ENCODE measurements at places on chromosomes 7 and 10.

DNA sequence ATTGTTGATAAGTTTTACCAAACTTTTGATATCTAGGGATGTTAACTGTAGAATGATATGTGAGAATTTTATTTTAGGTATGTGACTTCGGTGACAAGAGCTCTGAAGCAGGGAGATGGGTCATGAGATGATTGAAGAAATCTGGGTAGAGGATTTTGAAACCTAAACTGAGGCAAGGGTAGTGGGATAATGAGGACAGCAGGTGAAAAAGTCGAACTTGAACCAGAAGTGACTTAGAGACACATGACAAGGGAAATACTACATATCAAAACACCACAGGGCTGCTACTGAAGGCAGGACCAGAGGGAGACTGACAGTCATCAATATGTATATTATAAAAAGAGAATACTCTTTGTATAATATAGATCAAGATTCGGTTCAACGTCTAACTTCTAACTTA lies 113.2 kb downstream of the WDFY4 start:
- DNase-seq: no peak

DNA sequence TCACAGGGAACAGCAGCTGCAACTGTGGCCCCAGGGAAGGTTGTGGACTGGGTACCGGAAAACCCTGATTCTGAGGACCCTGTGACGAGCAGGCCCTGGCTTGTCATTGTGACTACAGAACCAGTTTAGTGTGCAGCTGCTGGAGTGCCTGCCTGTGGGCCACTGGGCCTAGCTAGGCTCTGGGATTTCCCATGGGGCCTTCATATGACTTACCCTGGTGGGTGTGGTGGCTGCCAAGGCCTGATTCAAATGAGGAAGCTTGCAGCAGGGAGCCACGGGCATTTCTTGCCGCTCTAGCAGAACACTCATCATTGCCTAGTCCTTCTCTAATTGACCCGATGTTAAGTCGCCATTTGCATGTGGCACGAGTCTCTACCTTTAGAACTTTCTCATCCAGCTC lies 14.7 kb upstream of the CAMK2G start:
- DNase-seq: peak; percentile 68

DNA sequence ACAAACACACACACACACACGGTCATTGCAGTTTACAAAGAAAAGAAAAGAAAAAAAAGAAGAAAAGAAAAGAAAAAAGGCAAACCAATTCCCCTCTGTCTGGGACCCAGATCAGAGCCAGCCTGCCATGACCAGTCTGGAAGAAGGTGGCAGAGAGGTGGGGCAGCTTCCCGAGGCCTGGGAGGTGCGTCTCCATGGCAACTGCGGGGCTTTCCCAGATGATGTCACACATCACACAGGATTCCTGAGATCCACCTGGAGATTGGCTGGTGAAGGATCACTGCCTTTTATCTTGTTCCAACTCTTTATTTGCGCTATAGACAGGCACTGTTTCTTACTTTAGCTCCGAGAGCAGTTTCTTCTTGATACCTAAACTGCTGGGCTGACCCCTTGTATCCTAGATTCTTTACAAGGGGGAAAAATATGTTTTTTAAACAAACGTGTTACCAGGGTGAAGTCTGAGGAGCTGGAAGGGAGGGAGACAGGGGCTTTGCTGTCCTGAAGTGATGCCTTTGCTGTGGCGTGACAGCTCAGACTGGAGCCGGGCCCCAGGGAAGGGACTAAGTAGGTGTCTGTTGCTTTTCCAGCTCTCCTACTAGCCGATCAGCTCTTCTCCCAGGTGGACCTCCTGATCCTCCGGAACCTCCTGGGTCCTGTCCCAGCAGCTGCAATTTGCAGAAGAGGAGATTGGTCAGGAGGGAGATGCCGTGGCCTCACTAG lies 298.5 kb downstream of the KLF6 start:
- DNase-seq: no peak

GRCh38 chr7:131072505-131073091 lies 255.1 kb upstream of the MKLN1 start:
- no peak for DNase-seq

DNA sequence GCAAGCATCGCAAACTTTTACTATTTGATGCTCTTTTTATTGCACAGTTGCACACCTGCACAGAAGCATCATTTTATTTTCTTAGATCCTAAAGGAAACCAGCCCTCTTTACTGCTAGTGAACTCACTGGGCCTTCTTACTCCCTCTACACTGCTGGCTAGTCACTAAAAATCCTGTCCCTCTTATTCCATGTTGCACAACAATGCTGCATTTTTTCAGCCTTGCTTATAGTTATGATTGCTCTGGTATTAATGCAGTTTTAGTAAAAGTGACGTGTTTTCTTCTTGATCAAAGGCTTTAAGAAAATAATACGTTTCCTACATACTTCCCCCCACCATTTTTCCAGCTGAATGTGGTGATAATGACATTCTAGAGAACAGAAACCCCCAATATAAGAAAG lies 132.9 kb upstream of the FAM3C start:
- DNase-seq: no peak

- no peak for DNase-seq
Measured at GRCh38 chr7:68400783-68401182, 1197.5 kb upstream of the AUTS2 start.

GRCh38 chr10:34526186-34526585 lies 288.9 kb downstream of the PARD3 start:
- no peak for DNase-seq

DNA sequence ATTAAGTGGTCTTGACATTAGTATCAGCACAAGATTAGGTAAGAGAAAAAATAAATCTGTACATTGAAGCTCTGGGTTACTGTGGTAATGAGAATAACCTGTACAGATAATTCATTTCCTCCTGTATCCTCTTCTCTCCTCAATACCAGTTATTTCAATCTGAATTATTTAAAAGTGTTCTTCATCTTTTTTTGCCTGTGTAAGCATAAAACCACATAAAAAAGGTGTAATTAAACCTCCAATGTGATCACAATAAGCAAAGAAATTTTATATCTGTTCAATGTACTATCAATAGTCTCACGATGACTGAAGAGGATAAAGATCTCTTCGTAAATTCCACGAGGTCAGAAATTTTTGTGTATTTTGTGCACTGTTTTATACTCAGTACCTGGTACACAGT lies 1.2 kb upstream of the MYPN start:
- DNase-seq: no peak

DNA sequence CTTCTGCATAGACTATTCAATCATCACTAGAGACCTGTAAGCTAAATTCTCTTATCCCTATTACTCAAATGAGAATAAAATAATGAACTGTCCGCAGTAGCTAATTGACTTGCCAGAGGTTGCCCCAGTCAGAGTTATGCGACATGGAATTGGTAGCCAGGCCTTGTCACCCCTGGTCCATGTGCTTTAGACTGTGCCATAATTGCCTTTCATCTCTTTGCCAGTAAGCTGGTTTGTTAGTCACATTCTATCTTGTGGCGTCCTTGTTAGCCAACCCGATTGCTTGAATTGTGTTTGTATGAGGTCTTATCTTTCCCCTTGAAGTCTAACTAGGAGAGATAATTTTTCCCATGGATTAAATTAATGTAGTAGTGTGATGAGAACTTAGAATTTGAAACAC lies 262.6 kb downstream of the CSTF2T start:
- no peak for DNase-seq

DNA sequence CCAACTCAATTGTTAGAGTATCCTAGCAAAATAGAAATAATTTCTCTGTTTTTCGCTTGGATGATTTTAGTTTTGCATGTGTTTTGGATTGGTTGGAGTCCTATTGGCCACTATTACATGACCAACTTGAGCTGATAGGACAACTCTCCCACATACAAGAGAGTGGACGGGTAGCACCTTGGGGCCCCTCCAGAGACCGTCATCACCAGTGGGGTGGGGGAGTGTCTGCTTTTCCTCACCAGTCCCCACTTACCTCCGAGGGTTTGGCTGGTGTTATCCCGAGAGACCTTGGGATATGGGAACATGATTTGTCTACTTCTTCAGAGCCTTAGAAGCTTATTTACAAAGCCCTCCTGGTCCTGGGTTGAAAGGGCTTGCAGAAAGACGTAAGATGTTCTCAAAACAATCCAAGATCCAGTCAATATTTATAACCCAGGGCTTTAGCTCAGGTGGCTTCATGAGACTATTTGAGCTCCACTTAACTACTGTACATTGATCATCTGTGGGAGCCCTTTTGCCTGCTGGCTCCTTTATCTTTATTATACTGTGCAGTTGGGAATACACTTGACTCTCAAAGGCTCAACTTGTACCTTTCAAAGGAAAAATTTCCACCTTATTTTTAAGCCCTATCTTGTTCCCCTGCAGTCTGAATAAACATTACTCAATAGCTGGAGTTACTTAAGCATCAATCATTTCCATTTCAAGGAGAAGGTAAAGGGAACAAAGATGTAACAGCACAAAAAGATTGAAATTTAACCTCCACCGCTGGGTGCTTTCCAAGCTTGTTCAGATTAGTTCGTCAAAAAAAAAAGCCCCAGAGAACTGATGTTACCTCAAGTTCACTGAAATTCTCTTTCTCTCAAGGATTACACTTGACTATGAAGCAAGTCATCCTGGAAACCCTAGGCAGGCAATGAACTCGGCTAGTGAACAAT lies 119.7 kb downstream of the WDR11 start:
- no peak for DNase-seq

DNA sequence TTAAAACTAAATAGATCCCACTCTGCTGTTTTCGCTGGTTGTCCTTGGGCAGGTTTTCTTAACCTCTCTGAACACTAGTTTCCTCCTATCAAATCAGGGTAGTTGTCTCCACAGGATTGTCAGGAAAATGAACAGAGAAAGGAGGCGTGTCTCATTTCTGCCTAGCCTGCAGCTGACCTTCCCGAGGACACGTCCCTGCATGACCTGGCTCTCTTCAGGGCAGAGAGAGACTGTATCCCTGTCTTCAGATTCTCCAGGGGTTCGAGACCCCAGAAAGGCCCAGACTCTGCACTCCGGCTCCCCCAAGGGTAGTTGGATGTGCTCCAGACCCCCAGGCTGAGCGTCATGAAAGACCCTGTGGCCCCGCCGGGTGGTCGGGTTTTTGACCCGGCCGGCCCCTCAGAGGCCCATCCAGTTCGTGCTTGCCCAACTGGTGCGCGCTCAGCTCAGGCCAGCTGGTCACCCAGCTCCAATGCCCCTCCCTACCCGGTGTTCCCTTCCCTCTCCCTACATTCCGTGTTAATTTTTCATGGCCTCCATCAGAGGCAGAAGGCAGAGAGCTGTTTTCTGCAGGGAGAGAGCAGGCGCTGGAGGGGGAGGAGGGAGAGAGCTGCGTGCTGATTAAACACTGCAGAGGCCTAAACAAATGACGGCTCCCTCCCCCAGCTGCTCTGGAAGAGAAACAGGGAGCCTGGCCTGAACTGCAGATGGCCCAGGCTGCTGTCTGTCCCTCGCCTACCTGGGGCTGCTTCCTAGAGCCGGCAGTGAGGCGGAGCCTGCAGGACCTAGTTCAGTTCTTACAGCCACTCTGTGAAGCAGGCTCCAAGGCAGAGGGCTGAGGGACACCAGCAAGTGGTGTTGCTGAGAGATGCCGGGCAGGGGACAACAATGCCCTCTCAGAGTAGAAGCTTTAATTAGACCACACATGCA lies 86.2 kb upstream of the PPIF start:
- DNase-seq: no peak

DNA sequence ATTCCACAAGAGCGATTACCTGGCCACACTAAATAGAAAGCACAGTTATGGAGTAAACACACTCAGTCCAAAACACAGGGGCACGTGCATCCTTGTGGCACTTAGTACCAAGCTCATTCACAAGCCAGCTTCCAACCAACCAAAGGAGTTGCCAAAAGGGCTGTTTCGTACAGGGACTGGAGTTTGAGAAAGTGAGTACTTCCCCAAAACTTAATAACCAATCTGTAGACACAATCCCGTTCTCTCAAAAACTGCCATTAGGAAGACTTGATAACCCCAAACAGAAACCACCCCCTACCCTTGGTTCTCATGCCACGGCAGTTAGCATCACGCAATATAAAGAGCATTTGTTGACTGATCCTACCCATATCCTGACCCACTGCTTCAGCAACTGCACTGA lies 166.2 kb upstream of the ASAH2 start:
- DNase-seq: no peak

GRCh38 chr7:118003476-118003875 lies 130.2 kb upstream of the CTTNBP2 start:
- DNase-seq: no peak

DNA sequence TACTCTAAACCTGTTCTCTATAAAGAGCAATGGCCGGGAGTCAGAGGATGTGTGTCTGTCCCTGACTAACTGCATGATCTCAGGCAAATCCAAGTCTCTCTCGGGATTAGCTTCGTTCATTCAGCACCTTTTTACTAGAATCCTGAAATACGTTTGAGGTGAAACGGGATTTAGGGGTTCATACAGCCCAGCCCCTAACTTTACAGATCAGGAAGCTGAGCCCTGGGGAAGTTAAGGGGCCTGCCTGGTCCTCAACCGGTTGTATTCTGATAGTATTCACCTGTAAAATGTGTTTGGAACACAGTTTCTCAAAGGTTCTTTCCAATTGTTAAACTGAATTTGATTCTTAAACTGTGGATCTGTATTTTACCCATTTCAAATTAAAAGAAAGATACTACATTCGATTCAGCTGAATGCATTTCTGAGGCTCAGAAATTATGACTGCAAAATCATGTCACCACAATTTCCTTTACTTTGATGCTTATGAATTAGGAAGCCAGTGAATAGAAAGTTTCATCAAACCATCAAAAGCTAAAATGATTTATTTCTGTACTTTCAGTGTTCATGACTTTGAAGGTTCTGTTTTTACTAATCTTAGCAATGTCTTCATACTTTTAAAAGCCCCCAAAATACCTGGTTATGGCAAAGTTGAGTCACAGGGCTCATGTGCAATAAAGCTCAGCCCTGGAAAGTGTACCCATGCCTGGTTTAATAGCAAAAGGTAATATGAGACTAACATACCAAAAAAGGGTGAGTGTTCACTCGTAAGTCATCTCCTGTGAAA lies 28.9 kb upstream of the EZH2 start:
- no peak for DNase-seq

- DNase-seq: no peak
Measured at GRCh38 chr7:84389242-84389641, 194.7 kb upstream of the SEMA3A start.

DNA sequence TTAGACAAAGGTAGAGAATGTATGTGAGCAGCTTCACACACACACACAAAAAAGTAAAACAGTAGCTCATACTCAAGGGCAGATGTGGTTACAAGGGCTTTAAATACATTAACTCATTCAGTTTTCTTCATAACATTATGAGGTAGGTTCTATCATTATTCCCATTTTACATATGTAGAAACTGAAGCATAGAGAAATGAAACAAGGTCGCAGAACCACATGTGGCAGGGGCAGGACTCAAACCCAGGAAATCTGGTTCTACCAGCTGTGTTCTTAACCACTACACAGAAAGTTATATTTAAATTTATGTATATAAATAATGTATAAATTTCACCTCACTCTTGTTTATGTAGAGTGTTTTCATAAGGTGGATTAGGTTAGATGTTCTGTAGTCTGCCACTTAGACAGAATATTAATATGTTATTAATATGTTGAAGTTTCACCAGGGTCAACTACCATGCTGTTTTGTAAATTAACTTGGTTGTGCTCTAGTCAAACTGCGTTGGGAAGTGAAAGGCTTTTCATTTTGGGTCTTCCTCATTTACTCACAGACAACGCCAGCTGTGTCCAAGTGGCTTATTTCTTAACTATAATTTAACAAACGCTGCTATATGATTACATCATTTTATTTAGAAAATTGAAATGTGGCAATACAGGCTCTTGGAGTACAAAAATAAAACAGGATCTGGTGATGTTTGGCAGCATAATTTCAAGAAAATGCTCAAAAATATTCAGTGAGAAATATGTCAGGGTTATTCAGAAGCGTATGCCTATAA lies 138.4 kb downstream of the MDFIC start:
- no peak for DNase-seq
